Right ventricle myocardium inferior (tissue), 1 donor: ENCODE measurements at places on chromosomes 12 and 14. TPM values are rescaled to one million over a fixed set of nuclear protein-coding genes. Genes with fewer than 3 reads are reported as not detected.

- no peak for DNase-seq
These were observed 5.8 kb downstream of the MON2 start for GRCh38 chr12:62472472-62472871.

The ARHGDIB gene
- total RNA-seq, result 72.1 TPM

The PRR4 gene
- 1.8 TPM for total RNA-seq

- DNase-seq, result no peak
These were observed 164.0 kb upstream of the PZP start for GRCh38 chr12:9372202-9372601.

The BDKRB2 gene
- total RNA-seq, result 0.76 TPM
